ENCODE measurements at places on chromosomes 1 and 21. TPM values are rescaled to one million over a fixed set of nuclear protein-coding genes. Genes with fewer than 3 reads are reported as not detected.

Gene CORT
- 0.27 TPM for total RNA-seq

Gene ATP1A1
- 92.1 TPM for total RNA-seq

Gene LYPD8
- 0.54 TPM for total RNA-seq

Gene ASTN1
- total RNA-seq, result under 0.01 TPM

Gene ADGRB2
- 0.54 TPM for total RNA-seq

Gene SH3D21
- 7.5 TPM for total RNA-seq

Gene TTLL10
- total RNA-seq, result 4.3 TPM

Gene SLC9C2
- total RNA-seq, result not detected

Gene KCNJ15
- total RNA-seq, result under 0.01 TPM

Gene WASF2
- total RNA-seq, result 43.9 TPM

Gene CD53
- 313 TPM for total RNA-seq

Gene TSPAN2
- total RNA-seq, result 71.4 TPM

Gene GPR25
- under 0.01 TPM for total RNA-seq

Gene SERTAD4
- total RNA-seq, result not detected

Gene SLC1A7
- total RNA-seq, result not detected

Gene SLC5A9
- 0.27 TPM for total RNA-seq

Gene LCE1F
- total RNA-seq, result not detected

Gene MMEL1
- total RNA-seq, result 8.1 TPM

Gene FCRL2
- under 0.01 TPM for total RNA-seq

Gene FMO1
- under 0.01 TPM for total RNA-seq

Gene CD164L2
- under 0.01 TPM for total RNA-seq

Gene ZBTB21
- total RNA-seq, result 16.7 TPM

Gene CD1C
- total RNA-seq, result 0.27 TPM

Gene RAB7B
- total RNA-seq, result 2.7 TPM

Gene ADAMTS5
- under 0.01 TPM for total RNA-seq

Gene MIGA1
- 4.6 TPM for total RNA-seq

Gene TNFAIP8L2
- total RNA-seq, result 74.1 TPM

Gene FCRL1
- total RNA-seq, result 3.2 TPM

Gene S100A3
- not detected for total RNA-seq

Gene SPRR2A
- not detected for total RNA-seq

Gene RPS6KC1
- total RNA-seq, result 15.6 TPM

Gene RHCE
- 2.4 TPM for total RNA-seq

Gene KCNH1
- total RNA-seq, result under 0.01 TPM

Gene RHBG
- total RNA-seq, result not detected

Gene SEMA4A
- total RNA-seq, result 15.1 TPM

Gene CACNA1S
- total RNA-seq, result not detected

Gene VAV3
- 30.7 TPM for total RNA-seq

Gene ORC1
- 8.1 TPM for total RNA-seq

Gene CFAP45
- total RNA-seq, result 0.81 TPM

Gene PROX1
- under 0.01 TPM for total RNA-seq

Gene SPATA46
- not detected for total RNA-seq

Gene PLA2G2D
- total RNA-seq, result under 0.01 TPM
